Activated CD4-positive, alpha-beta T cell treated with anti-CD3 and anti-CD28 coated beads, Interleukin-2, amount 50 U/mL, for 48 hours (primary cell): ENCODE measurements at places on chromosomes 7 and 10.

DNA sequence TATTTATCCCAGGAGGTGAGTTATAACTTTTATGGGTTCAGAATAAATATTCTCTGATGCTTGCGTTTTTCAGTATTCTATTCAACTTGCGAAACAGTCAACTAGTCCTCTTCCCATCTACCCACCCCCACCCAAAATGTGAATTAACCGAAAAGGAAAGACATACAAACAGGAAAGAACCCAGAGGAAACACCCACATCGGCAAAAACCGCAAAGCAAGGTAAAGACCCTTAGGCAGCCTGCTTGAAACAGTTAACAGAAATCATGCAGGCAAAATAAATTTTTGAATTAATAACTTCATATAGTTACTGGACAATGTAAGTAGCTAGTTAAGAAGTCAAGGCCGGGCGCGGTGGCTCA lies 5.4 kb downstream of the ZC3HAV1 start:
- DNase-seq = no peak

- no peak for DNase-seq
Observed at GRCh38 chr10:16923726-16924125, 106.5 kb upstream of the RSU1 start.

- no peak for DNase-seq
Observed at GRCh38 chr7:11831156-11831735, 752 bp downstream of the THSD7A start.

GRCh38 chr7:88363249-88363648 lies 56.6 kb upstream of the STEAP4 start:
- DNase-seq = no peak

DNA sequence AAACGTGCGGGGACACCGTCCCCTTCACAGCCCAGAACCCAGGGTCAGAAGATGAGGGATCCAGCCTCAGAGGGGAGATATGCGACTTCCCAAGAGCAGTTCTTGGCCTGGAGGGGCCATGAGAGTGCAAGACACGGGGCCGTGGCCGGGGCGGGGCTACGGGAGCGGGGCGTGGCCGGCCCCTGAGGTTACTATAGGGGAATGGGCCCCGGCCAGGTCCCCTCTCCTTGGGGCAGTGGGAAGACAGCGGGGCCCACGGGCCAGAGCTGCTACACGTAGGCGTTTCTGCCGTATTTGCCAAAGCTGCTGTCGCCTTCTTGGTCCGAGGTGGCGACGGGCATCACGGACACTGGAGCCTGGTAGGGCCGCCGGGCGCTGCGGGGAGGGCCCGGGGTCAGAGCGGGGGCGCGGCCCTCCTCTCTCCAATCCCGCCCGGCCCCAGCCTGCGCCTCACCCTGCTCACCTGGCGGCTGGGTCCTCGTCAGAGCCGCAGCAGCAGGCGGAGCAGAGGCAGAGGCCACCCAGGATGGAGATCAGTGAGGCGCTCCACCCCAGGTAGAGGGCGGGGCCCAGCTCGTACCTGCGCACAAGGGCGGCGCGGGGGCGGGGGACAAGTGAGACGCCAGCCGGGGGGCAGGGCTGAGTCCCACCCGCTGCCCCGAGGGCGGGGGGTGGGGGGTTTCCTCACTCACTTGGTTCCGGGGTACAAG lies 5.3 kb downstream of the CLDN15 start:
- DNase-seq = no peak

GRCh38 chr10:22317771-22318565 lies 1.8 kb downstream of the COMMD3 start:
- DNase-seq = no peak

GRCh38 chr7:51288896-51289622 lies 27.6 kb downstream of the COBL start:
- DNase-seq = no peak
